Endothelial cell of umbilical vein (primary cell): ENCODE measurements at places on chromosomes 7 and 10. TPM values are rescaled to one million over a fixed set of nuclear protein-coding genes. Genes with fewer than 3 reads are reported as not detected.

GRCh38 chr10:60728056-60728455, 50.2 kb upstream of the CDK1 start:
- H3K4me3 ChIP-seq = no peak overlapping the region
- peaks cover 2% of the 10 kb centered on the region for H3K4me1 ChIP-seq
- no peaks in the 10 kb centered on the region for H3K36me3 ChIP-seq
- DNase-seq = no peak
- H3K27ac ChIP-seq = no peak overlapping the region

CFTR gene
- not detected in 2 replicates for total RNA-seq

- no peak overlapping the region for H3K4me3 ChIP-seq
- no peaks in the 10 kb centered on the region for H3K27me3 ChIP-seq
- H3K36me3 ChIP-seq = no peaks in the 10 kb centered on the region
- H3K4me1 ChIP-seq = no peaks in the 10 kb centered on the region
Measured at GRCh38 chr7:31263338-31263737, 77.2 kb downstream of the NEUROD6 start.

CYP2W1 gene
- not detected in 2 replicates for total RNA-seq

SH2D4B gene
- total RNA-seq = not detected in 2 replicates

WIPF3 gene
- 0.35 TPM in 1 of 2 replicates, not detected in the other for total RNA-seq

- no peaks in the 10 kb centered on the region for H3K36me3 ChIP-seq
- H3K4me3 ChIP-seq = no peak overlapping the region
- H3K27ac ChIP-seq = no peak overlapping the region
- peak; percentile 8 for DNase-seq
- H3K4me1 ChIP-seq = no peaks in the 10 kb centered on the region
Measured at GRCh38 chr10:14740684-14741247, 33.9 kb downstream of the FAM107B start.

GRCh38 chr10:75660823-75661222, 229.4 kb downstream of the LRMDA start:
- peaks cover 2% of the 10 kb centered on the region for H3K4me1 ChIP-seq
- H3K4me3 ChIP-seq = no peak overlapping the region
- H3K27ac ChIP-seq = no peak overlapping the region
- no peaks in the 10 kb centered on the region for H3K27me3 ChIP-seq
- DNase-seq = no peak

GRCh38 chr7:19117870-19118608, 603 bp upstream of the TWIST1 start:
- peaks cover 13% of the 10 kb centered on the region for H3K4me1 ChIP-seq
- peaks cover 63% of the 10 kb centered on the region for H3K27me3 ChIP-seq
- no peak overlapping the region for H3K4me3 ChIP-seq
- H3K36me3 ChIP-seq = no peaks in the 10 kb centered on the region

DNA sequence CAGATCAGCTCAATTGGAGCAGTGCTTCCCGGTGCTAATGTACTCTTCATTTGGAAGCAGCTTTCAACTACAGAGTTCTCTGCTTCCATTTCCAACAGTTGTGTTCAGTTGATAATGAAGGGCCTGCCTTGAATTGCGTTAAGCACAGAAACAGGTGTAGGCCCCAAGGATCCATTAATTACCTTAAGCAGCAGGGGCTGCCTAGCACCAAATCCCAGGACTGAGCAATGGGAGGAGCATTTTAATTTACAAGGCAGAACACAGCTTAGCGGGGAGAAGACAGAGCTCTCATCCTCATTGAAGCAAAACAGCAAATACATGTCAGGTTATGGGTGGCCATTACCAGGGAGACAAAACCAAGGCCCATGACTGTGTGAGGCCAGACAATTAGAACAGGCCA, 349.6 kb downstream of the TFEC start:
- no peaks in the 10 kb centered on the region for H3K27me3 ChIP-seq
- no peaks in the 10 kb centered on the region for H3K4me1 ChIP-seq
- H3K36me3 ChIP-seq = no peaks in the 10 kb centered on the region
- no peak for DNase-seq

CABCOCO1 gene
- 0.51 and 1.3 TPM in 2 replicates for total RNA-seq
